Stimulated activated CD4-positive, alpha-beta T cell treated with anti-CD3 and anti-CD28 coated beads, Interleukin-1b, Interleukin-23, amount 100 ng/mL, for 24 hours (primary cell): ENCODE measurements at places on chromosomes 7 and 10.

DNA sequence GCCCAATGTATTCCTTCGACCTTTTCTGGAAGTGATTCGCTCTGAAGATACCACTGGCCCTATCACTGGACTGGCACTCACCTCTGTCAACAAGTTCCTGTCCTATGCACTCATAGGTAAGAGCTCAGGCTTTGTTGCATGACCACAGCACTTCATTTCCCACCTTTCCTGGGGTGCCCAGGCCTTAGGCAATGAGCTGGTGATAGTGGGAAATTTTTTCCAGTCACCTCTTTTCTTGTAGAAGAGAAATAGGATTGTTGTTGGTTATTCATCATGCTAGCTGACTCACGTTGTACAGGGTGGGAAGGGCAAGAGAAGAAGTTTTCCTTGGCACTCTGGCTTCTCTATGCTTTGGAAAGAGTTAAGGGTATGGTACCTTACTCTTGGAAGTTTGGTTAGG lies 51.4 kb upstream of the NFKB2 start:
- DNase-seq = no peak

- no peak for DNase-seq
These were observed 26.4 kb downstream of the YAE1 start for GRCh38 chr7:39592586-39592985.

DNA sequence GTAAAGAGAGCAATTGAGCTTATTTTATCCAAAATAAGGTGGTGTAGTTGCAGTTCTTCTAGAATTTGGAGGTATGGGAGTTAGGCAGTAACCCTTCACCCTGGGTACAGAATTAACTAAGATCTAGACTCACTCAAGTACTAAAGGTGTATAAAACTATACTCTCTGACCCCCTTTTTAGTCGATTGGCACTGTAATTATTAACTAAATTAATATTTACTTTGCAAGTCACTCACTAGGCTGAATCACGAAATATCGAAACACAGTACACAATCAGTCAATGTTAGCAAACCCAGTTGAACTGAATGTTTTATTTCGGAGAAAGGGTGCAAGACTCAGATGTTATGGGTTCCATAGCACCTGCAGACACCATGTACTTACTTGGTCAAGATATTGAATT lies 14.6 kb upstream of the CYP2C19 start:
- no peak for DNase-seq

- no peak for DNase-seq
These were observed 18.8 kb downstream of the VSIR start for GRCh38 chr10:71754562-71754961.

DNA sequence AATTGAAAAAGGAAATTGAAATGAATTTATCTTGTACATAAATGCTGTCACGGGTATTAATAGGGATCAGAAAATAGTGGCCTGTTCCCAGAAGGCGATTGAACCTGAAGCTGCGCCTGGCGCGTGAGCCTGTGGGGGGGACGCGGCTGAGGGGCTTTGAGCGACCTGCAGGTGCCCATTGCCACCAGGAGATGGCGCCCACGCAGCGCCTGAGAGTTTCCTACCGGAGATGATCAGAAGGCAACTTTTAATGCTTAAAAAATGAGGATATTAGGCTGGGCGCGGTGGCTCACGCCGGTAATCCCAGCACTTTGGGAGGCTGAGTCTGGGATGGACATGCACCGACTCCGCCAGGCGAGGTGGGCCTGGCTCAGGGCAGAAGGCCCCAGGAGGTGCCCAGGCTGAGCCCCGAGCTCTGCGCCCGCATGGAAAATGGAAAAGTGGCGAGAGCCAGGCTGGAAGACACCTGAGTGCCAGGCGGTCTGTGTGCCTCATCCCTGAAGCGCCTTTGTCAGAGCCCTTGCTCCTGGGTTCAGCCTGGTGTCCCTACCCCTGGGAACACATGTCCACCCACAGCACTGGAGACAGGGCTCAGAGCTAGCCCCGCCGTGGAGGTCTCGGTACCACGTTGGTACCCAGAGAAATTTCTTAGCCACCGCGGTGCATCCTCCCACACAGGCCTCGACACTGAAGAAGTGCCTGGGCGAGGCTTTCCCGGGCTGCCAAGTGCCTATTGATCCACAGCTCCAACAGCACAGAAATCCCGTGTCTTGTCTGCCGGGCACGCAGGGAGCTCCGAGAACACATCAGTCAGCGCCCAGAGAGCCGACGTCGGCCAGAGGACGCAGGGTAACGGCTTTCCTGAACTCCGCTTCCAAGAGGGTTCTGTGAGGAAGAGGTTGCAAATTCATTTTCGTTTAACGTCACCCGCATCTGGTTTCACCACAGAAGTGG lies 117.4 kb downstream of the INPP5A start:
- peak; percentile 29 for DNase-seq

DNA sequence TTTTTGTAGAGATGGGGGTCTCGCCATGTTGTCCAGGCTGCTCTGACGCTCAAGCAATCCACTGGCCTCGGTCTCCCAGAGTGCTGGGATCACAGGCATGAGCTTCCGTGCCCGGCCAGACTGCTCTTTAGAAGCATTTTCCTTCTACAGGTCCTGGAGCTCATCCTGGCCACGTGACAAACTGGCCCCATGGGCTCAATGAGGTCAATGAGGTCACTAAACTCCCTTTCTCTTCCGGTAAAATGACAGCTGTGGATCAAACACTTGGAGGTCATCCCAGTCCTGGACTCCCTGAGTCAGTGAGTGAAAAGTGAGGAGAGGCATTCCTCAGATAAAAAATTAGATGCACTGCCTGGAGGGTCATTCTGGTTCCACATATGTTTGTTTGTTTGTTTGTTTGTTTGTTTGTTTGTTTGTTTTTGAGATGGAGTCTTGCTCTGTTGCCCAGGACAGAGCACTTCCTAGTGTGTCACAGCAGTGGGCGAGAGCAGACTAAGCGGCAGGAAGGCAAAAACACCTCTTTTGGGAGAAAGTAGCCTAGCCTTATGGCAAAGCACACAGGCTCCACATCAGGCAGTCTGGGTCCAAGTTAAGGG lies 134.9 kb downstream of the TNS3 start:
- no peak for DNase-seq

GRCh38 chr7:7665031-7665430 lies 24.5 kb downstream of the UMAD1 start:
- no peak for DNase-seq

DNA sequence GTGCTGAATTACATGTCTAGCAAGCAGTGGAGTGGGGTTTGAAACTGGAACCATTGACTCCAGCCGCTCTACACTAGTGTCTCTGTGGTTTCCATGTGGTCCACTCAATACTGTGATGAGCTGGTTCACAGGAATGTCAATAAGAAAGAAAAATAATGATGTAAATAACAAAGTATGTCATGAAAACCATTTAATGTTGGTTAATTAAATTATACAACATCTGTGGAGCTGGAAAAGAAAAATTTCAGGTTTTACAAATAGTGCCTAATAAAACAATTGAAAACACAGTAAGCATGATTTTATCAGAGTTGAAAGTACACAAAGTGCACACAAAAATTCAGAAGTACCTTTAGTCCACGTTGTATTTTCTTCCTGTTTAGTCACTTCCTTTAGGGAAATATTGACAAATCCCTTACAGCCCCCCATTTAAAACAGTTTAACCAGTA lies 28.7 kb upstream of the NAMPT start:
- DNase-seq = no peak

DNA sequence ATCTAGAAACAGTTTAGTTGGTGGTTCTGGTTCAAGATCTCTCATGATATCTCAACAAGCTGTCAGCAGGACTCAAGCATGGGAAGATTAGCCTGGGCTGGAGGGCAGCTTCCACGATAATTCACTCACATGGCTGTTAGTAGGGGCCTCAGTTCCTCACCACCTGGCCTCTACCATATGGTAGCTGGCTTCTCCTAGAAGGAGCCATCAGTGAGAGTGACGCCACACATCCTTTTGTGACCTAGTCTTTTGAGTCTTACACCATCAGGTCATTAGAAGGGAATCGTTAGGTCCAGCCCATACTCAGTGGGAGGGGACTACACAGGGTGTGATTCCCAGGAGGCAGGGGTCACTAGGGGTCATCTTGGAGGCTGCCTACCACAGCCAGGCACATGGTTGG lies 239.3 kb upstream of the PLPP4 start:
- no peak for DNase-seq

DNA sequence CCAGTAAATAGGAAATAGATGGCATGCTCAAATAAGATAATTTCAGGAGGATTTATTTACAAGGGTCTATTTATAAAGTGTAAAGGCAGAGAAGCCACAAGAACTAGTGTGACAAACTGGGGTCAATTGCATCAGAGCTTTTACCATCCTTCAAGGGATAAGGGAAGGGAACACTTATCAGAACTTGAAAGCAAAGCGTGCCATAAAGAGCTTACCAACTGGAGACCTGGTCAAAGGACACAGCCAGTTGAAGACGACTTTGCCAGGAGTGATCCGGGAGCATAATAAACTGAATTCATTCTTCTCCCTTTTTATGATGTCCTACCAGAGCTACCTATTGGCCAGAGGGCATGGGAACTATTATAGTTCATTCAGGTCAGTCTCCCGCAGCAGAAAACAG lies 3.2 kb upstream of the PPP1R3A start:
- DNase-seq = no peak

GRCh38 chr7:155203882-155204691 lies 93.6 kb upstream of the INSIG1 start:
- no peak for DNase-seq

DNA sequence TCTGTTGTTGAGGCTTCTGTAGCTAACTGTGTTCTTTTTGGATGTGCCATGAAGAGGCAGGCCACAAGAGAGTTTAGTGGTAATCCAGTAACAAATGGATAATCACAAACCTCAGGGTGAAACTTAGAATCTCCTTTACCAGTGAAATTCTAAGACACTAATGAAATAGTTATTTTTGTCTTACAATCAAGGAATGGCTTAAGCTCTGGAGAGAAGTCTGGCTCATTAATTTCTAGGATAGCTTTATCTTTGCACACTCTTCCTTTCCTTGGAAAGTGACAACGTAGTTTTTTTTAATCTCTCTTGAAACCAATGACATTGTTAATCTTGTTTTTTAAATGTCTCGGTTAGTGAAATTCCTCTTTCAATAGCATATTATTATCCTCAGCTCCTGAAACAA lies 93.7 kb upstream of the IFRD1 start:
- no peak for DNase-seq

DNA sequence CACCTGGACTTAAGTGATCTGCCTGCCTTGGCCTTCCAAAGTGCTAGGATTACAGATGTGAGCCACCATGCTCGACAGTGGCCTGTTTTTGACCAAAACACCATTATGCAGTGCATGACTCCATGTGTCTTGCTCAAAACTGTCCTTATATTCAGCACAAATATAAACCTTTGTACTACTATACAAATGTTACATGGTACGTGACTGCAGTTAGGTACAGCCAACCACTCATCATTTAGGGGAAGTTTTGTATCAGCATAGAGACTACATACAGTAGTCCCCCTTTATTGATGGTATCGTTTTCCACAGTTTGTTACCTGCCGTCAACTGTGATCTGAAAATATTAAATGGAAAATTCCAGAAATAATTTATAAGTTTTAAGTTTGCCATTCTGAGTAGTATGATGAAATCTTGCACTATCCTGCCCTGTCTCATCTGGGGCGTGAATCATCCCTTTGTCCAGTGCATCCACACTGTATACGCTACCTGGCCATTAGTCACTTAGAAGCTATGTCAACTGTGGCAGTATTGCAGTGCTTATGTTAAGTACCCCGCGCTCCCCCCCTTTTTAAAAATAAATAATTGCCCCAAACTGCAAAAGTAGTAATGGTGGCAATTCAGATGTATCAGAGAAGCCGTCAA lies 23.3 kb upstream of the ZNF282 start:
- no peak for DNase-seq

- no peak for DNase-seq
These were observed 87.7 kb upstream of the EGR2 start for GRCh38 chr10:62903828-62904227.

DNA sequence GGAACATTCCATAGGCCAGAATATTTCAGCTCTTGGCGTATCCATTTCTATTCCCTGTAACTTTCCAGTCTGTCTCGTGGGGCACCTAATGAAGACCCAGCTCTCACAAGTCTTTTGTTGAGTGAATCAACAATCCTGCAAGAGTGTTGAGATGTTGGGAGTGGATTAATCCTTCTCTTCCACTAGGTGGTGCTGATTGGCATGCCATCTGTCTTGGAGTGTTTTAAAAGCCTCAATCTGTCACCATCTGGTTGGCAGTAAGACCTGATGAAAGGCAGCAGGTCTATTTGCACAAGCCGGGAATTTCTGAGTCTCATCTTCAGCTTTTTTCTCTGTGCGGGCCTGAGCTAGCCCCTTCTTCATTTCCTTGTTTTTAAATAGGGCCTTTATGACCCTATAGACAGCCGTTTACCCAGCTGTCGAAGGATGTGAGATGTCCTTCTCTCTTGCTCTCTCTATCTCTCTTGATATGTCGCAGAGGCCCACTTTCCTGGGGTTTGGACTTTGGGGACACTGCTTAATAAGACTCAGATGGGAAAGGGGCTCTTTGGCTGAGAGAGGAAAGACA lies 180.5 kb downstream of the ZNF365 start:
- no peak for DNase-seq

- no peak for DNase-seq
These were observed 95.3 kb upstream of the PTPRZ1 start for GRCh38 chr7:121777672-121778071.

GRCh38 chr7:12643001-12643643 lies 44.3 kb upstream of the ARL4A start:
- DNase-seq = no peak

GRCh38 chr10:58350023-58350422 lies 15.2 kb downstream of the UBE2D1 start:
- no peak for DNase-seq

- no peak for DNase-seq
These were observed 26.5 kb downstream of the PDE1C start for GRCh38 chr7:32043688-32044087.

- DNase-seq = no peak
These were observed 403.5 kb upstream of the ANKRD30A start for GRCh38 chr10:36721871-36722270.

GRCh38 chr10:121524157-121524817 lies 74.0 kb downstream of the FGFR2 start:
- no peak for DNase-seq

- peak; percentile 49 for DNase-seq
These were observed 11.2 kb upstream of the ARPC1A start for GRCh38 chr7:99314504-99314903.

GRCh38 chr10:123573236-123574108 lies 92.7 kb upstream of the GPR26 start:
- no peak for DNase-seq

DNA sequence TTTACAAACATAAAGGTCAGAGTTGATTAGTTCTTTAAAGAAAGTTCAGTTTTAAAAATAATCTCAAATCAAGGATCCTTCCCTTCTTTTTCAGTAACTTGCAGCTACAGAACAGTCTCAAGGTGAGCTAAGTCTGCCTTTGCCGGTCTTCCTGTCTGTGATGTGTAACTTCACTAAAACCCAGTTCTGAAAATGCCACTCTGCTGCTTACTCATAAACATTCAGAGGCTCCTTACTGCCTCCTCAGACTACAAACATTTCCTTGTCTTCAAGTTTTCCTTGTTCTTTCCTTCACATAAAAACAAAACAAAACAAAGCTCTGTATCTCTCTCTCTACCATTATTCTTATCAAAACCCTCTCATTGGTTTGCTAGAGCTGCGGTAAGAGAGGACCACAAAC lies 128.7 kb downstream of the ETV1 start:
- no peak for DNase-seq

- no peak for DNase-seq
These were observed 117.5 kb downstream of the TCF7L2 start for GRCh38 chr10:113067501-113067900.

- DNase-seq = no peak
These were observed 298.3 kb downstream of the TNS3 start for GRCh38 chr7:47283497-47284131.

- DNase-seq = no peak
These were observed 3.0 kb downstream of the ZYX start for GRCh38 chr7:143384148-143384547.

GRCh38 chr10:132546567-132547420 lies 9.2 kb downstream of the INPP5A start:
- no peak for DNase-seq
